Stimulated activated CD8-positive, alpha-beta memory T cell treated with anti-CD3 and anti-CD28 coated beads, Interleukin-12 subunit alpha, Interleukin-12 subunit beta, amount 100 ng/mL, for 1 hour (primary cell): ENCODE measurements at places on chromosomes 5 and 9.

DNA sequence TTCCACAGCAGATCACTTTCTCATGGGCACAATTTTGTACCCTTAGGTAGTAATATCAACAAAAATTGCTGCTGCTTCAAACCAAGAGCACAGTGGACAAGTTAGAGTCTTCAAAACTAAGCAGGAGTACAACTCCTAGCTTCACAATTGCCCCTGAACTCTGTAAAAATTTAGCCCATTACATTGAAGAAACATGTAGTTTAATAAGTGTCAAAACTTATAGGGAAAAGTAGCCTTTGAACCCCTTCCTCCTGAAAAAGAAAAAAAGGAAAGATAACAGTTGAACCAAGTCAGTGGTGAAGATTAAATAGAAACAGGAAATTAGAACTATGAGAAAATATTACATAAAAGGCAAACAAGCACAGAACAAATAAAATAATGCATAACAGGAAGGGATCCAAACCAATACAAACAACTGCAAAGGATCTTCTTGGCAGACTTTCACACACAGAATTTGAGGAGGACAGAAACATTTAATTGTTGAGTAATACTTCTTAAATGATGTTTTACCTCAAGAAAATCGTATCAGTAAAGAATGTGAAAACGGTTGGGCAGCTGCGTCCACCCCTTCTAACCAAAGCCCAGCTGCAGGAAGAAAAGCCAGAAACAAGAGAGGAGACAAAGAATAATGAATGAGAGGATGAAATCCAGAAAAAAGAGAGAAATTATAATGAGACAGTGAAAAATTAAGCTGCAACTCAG, 636.0 kb downstream of the NR2F1-AS1 start:
- no peak for DNase-seq

DNA sequence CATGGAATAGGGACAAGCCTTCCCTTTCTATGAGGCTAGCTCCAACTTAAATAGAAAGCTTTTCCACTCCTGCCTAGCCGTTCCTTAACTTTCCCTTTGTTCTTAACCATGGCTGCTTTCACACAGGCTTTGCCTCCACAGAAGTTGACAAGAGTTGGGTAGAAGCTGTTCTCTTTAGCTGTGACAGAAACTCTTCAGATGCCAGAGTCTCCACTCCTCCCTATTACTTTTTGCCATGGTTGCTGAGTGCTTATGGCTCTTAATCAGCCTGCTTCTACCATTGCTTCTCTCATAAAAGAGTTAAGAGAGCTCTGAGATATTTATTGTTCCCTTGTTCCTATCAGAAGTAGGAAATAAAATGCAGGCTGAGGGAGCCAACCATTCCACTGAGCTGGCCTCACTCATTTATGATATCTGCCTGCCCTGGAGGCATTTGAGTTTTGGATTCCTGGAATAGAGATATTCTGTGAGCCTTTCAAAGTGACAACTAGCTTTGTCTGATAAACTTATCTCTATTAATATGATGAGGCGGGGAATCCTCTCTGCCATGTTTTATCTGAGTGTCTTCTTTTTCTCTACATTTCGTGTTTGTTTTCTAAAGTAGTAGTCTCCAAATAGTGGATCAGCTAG, 162.6 kb downstream of the DMAC1 start:
- DNase-seq = no peak

GRCh38 chr5:135950611-135951010, 4.2 kb downstream of the LECT2 start:
- no peak for DNase-seq

DNA sequence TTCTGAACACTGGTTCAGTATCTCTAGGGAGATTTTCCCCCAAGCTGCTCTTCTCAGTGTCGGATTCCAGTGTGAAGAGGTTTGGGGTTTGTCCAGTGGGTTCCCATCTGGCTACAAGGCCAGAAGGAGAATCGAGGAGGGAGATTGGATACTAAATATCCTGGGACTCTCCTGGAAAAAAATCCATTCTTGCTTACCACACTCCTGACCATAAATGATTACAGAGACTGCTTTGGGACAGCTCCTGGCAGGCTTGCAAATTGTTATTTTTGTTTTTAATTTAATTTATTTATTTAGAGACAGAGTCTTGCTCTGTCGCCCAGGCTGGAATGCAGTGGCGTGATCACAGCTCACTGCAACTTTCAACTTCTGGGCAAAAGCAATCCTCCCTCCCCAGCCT, 4.7 kb upstream of the SUSD1 start:
- DNase-seq = no peak

- no peak for DNase-seq
Measured at GRCh38 chr5:36459176-36460135, 146.9 kb upstream of the SLC1A3 start.

DNA sequence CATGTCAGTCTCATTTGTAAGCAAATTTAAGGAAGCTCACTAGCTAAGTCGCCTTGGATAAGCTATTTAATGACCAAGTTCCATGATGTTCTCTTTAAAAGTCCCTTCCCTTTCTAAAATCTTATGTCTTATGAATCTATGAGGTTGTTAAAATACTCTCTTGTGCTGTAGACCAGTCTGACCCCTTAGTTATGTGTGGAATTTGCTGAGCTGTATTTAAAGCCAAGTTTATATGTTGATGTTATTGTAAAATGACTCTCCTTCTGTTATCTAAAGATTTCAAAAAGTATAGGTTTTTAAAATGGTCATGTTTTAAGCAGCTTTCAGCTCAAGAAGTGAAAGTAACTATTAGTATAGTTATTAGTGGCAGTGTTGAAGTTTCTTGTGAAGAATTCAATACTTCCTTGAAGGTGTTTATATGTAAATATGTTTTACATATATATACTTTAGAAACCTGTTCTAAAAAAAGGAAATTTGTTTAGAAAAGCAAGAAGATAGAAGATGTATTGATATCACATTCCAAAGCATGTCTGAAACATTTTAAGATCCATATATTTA, 92.2 kb downstream of the CDC42SE2 start:
- DNase-seq = no peak

GRCh38 chr5:32710550-32711361, at the start of gene NPR3:
Gene NPR3, plus strand, starts transcription at chr5:32711321. Its CDS starts 456 bp downstream, at chr5:32711777.
- no peak for DNase-seq
